Activated B cell treated with CpG ODN at 0.5 μM for 24 hours (primary cell): ENCODE measurements at places on chromosomes 5 and 9.

DNA sequence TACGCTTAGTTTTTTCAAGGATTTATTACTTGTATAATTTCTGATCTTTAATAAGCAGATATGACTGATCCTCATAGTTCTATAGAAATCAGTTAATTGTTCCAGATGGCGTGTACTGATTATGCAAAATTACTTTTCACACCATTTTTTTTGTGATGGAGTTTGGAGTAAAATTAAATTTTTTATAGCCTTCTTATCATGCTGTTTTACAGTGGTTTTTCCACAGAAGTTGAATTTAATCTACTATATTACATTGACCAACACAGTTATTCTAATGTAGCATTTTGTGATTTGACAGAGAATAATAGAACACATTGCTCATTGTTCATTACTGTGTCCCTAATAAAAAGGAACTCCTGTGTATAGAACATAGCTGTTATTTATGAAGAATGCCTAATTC lies 111.1 kb downstream of the MVB12B start:
- DNase-seq: no peak

DNA sequence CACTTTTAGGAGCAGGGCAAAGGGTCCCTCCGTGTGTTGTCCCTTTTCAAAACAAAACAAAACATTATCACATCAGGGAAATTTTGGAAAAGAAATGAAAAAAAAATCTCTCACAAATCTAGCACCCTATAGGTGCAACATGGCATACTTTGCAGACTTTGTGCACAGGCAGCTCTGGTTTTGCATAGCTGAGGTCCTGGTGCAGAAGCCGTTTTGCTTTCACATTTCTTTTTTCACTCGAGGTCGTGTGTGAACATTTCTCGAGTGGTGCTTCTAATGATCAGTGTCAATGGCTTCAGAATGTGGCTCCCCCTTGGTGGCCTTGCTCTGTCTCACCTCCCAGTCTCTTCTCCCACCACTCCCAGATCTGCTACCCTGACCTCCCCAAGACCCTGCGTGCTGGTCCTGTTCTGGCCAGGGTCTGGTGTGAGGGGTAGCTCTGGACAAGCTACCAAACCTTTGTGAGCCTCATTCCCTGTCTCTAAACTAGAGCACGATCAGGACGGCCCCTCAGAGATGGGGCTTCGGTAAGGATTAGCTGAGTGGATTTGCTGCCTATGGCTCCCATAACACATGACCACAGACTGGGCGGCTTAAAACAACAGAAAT lies 258.0 kb downstream of the NSG2 start:
- no peak for DNase-seq

- DNase-seq: no peak
Observed at GRCh38 chr5:122192497-122193496, 63.5 kb downstream of the ZNF474 start.

DNA sequence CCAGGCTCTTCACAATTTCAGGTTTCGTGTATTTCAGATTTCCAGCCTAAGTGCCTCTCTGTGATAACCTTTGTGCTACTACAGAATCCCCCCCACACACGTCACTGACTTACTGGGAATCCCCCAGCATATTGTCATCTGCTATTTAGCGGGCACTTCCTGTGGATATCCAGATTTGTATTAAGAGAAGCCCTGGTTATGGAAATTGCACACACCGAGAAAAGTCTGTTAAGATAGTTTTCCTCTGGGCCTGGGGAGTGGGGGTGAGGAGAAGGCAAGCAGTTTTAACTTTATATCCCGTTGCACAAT lies 269.9 kb downstream of the MED10 start:
- no peak for DNase-seq

DNA sequence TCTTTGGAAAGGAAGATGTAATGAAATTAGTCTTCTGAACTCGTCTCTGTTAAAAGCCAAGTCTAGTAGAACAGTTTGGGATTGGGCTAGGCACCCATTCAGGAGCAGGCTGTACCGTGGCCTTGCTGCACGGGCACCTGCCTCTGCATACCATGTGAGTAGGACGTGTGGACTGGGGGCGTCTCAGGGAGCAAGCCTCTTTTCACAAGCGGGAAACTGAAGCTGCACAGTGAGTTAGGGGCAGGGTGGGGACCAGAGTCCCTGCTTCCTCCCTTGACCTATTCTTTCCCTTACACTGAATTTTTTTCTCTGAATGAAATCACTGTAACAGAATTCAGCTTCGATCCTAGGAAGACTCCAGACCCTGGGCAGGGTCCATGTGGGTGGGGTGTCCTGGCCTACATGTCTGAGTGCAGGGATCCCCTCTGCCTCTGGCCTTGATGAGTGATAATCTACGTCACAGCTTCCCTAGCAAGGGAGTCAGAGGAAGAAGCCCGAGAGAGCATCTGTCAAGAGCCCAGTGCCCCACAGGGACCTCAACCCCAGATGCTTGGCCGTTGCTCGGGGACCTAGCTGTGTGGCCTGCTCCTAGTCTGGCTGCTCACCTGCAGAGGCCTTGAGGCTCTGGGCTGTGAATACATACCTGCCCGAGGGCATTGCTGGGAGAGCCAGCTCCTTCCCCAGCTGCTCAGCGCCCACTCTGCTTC lies 15.1 kb downstream of the PHF2 start:
- DNase-seq: no peak

- no peak for DNase-seq
Observed at GRCh38 chr5:123046222-123046621, 9.7 kb upstream of the PPIC start.

GRCh38 chr9:132144708-132145365 lies 17.0 kb upstream of the NTNG2 start:
- DNase-seq: no peak

GRCh38 chr9:120755810-120756434 lies 37.3 kb downstream of the FBXW2 start:
- peak; percentile 26 for DNase-seq
